ENCODE measurements at places on chromosomes 16 and 17.

- no peak for DNase-seq
These were observed 435.2 kb downstream of the ZFHX3 start for GRCh38 chr16:72612718-72613117.

DNA sequence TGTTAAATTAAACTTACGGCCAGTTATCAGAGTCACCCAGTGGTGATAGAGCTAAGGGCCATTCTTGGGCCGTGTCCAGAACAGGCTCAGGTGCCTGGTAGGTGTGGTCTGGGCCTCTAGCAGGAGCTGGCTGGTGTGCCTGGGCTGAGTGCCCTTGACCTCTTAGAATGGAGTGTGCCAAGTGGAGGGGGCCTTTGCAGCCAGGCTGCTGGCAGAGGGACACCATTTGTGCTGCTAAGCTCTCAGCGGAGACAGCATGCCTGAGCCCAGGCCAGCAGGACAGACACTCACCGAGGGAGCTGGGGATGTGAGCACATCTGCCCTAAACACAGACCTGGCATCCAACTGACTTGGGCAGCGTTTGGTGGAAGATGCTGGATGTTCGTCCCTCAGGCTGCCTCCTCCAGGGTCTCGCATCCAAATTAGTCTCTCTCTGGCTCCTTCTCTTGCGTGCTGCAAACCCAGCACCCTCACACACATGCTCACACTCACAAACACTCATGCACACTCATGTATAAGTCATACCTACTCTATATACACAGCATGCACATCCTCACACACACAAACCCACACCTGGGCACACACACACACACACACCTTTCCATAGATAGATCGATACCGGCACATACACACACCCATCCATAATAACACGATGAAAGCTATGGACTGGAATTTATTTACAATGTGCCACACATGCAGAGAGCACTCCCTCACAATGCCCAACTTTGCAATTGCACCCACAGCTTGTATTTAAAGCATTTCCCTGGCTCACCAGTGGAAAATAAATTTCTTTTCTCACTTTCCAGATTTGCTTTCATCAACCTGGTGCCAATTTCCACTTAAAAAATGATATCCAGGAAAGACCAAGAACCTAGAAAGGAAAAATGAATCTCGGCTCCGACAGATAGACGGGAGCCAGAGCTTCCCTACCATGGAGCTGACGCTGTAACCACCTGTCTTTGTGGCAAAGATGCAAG, 33.6 kb upstream of the CDH5 start:
- DNase-seq: no peak

- no peak for DNase-seq
These were observed 27.1 kb downstream of the SCPEP1 start for GRCh38 chr17:57004944-57005579.

DNA sequence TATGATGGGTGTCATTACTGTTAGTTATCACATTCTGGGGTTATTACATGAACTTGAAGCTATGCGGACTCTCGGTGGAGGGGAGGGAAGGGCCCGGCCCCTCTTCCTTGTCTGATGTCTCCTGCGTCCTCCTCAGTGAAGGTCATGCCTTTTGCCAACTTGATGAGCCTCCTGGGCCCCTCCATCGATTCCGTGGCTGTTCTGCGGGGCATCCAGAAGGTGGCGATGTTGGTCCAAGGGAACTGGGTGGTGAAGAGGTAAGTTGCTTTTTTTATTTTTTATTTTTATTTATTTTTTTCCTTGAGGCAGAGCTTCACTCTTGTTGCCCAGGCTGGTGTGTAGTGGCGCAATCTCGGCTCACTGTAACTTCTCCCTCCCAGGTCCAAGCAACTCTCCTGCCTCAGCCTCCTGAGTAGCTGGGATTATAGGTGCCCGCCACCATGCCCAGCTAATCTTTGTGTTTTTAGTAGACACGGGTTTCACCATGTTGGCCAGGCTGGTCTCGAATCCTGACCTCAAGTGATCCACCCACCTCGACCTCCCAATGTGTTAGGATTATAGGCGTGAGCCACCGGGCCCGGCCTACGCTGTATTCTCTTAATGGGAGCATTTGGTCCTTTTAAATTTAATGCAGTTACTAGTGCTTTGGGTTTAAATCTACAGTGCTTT, 21.6 kb downstream of the POLR3E start:
- DNase-seq: no peak

DNA sequence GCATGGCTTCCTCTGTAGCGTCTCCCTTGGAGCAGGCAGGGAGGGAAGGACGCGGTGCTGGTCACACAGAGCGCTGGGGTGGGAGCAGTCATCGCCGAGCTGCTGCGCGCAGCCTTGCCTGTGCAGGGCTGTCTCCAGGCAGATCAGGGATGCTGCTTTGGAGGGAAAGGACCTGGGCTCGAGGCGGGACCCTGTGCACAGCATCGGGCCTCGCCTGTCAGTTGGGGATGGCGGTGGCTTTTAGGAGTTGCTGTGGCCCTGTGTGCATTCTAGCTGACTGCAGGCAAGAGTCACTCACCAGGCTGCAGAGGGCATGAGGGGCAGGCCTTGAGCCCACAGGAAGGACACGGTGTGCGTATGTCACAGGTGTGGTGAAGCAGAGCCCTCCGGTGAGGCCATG, 10.1 kb downstream of the ACSF3 start:
- DNase-seq: no peak
